Activated naive CD4-positive, alpha-beta T cell treated with anti-CD3 and anti-CD28 coated beads for 36 hours (primary cell): ENCODE measurements at places on chromosomes 5 and 9.

GRCh38 chr5:33364406-33364805 lies 76.4 kb upstream of the TARS1 start:
- no peak overlapping the region for H3K27ac ChIP-seq
- DNase-seq, result no peak
- no peaks in the 10 kb centered on the region for H3K36me3 ChIP-seq
- H3K27me3 ChIP-seq, result peaks cover 3% of the 10 kb centered on the region
- H3K4me3 ChIP-seq, result no peak overlapping the region

- peaks cover 46% of the 10 kb centered on the region for H3K27me3 ChIP-seq
- no peak overlapping the region for H3K27ac ChIP-seq
- peaks cover 6% of the 10 kb centered on the region for H3K4me1 ChIP-seq
- no peak for DNase-seq
Measured at GRCh38 chr9:135090547-135090946, 3.1 kb downstream of the OLFM1 start.

GRCh38 chr9:12604164-12604821 lies 88.9 kb upstream of the TYRP1 start:
- H3K27ac ChIP-seq, result no peak overlapping the region
- no peaks in the 10 kb centered on the region for H3K4me1 ChIP-seq
- no peak for DNase-seq
- H3K4me3 ChIP-seq, result no peak overlapping the region
- H3K27me3 ChIP-seq, result no peaks in the 10 kb centered on the region
- H3K36me3 ChIP-seq, result no peaks in the 10 kb centered on the region

- H3K36me3 ChIP-seq, result no peaks in the 10 kb centered on the region
- H3K27ac ChIP-seq, result no peak overlapping the region
- H3K4me1 ChIP-seq, result no peaks in the 10 kb centered on the region
- DNase-seq, result peak; percentile 67
- no peak overlapping the region for H3K4me3 ChIP-seq
- peaks cover 25% of the 10 kb centered on the region for H3K27me3 ChIP-seq
Measured at GRCh38 chr5:35202319-35203111, 27.8 kb downstream of the PRLR start.
